Stimulated activated CD4-positive, alpha-beta T cell treated with anti-CD3 and anti-CD28 coated beads, Interleukin-15, amount 100 ng/mL, for 48 hours (primary cell): ENCODE measurements at places on chromosomes 6 and 20.

GRCh38 chr6:149026530-149026942 is 279.7 kb downstream of the UST start:
- peak; percentile 34 for DNase-seq

DNA sequence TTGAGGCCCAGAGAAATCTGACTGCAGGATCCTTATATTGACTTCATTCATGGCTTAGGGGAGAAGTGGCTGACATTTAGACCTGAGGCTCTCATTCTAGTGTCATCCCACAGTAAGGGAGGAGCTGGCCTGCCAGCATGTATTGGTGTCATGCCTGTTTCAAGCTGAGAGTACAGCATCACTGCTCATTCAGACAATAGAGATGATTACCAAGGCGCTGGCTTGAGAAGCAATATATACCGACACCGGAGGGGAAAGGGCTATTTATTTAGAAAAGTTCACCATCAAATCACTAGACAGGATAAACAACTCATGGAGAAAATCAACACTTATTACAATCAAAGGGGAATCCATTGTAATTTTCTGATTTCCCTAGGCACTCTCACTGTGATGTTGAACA is 84.4 kb upstream of the HDAC2 start:
- DNase-seq, result no peak

- DNase-seq, result no peak
Measured at GRCh38 chr6:107491760-107492660, 2.1 kb downstream of the SOBP start.

- no peak for DNase-seq
Measured at GRCh38 chr20:56839222-56839621, 210.1 kb downstream of the TFAP2C start.

GRCh38 chr6:151869345-151869744 is 61.9 kb downstream of the ESR1 start:
- no peak for DNase-seq

- no peak for DNase-seq
Measured at GRCh38 chr6:148274809-148275208, 67.8 kb upstream of the SASH1 start.

DNA sequence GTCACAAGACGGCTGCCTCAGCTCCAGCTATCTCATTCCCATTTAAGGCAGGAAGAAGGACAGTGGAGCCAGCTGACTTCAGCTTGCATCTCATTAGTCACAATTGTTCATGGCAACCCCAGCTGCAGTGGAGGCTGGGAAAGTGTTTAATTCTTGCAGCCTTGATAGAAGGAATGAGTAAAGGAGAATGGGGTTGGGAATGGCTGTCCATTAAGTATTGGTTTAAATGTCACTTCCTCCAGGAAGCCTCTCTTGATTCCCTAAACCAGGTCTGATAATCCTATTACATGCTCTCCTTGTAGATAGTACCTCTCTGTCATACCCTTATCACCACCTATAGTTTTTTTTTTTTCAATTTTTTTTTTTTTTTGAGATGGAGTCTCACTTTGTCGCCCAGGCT is 166.4 kb downstream of the TFAP2C start:
- no peak for DNase-seq

- no peak for DNase-seq
Measured at GRCh38 chr20:44405785-44406571, 50.5 kb downstream of the HNF4A start.

DNA sequence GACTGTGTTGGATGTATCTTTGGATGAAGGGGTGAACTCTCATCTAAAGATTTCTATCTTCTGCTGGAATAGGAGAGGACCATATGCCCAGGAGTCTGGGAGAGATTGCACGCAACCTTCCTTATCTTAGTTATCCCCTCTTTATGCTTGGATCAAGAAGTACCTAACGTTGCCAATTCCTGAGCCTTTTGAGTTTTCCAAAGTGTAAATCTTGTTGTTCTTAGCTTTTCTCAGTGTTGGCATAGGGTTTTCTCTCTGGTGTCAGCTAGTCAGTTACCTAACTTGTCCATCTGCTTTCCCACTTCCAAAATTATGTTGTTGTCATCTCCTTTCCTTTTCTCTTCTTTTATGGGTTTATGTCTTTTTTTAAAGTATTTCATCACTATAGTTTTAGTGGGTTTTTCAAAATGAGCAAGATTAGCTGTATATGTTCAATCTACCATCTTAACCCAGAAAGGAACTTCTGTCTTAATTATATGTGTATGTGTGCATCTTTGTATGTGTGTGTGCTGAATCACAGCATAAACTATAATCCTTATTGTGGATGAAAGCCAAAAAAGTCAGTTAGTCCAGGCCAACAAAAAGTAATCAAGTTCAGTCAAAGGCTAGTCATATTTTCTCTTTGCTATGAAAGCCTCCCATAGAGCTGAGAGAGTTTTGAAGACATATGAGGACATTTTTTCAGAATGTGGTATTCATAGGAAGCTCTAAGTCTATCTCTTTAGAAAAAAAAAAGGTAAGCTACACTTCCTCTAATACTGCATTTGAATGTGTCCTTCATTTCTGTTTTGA is 72.1 kb downstream of the KHDC1L start:
- DNase-seq, result no peak

GRCh38 chr20:19973961-19974629 is 43.1 kb upstream of the NAA20 start:
- no peak for DNase-seq

- no peak for DNase-seq
Measured at GRCh38 chr6:136118787-136119186, 131.3 kb downstream of the MTFR2 start.

GRCh38 chr6:107982486-107982885 is 24.5 kb upstream of the SEC63 start:
- DNase-seq, result no peak

DNA sequence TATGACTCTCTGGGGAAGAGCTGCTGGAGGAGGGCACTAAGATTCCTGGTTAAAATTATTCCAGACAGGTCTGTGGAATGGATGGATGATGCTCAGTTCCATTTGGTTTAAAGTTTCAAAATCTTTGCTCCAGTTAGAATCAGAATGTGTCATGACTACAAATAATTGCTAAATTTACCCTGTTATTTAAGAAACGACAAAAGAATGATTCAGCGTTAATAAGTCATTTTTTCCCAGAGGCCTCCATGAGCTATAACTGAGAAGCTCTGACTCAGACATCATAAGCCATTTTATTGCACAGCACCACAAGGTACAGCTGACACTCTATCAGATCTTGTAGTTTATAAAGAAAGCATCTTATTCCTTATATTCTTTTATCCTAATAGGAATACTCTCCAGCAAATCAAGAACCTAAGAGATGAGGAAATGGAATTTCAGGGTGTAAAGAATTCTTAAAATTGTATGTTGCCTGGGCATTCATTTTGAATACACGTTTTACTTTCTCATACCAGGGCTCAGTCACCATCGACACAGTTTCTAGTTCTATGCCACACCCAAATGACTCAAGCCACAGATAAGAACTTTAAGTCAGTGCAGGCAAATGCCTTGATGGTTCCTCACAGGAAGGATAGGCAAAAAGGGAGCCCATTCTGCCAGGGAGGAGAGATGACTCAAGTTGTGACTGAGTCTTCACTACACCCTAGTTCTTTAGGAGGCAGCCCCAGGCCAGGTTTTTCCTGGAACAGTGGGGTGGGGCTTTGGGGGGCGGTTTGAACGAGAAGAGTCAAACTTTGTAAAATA is 636.0 kb downstream of the MMUT start:
- DNase-seq, result no peak

- DNase-seq, result peak; percentile 11
Measured at GRCh38 chr6:143059663-143060353, 881 bp upstream of the AIG1 start.

DNA sequence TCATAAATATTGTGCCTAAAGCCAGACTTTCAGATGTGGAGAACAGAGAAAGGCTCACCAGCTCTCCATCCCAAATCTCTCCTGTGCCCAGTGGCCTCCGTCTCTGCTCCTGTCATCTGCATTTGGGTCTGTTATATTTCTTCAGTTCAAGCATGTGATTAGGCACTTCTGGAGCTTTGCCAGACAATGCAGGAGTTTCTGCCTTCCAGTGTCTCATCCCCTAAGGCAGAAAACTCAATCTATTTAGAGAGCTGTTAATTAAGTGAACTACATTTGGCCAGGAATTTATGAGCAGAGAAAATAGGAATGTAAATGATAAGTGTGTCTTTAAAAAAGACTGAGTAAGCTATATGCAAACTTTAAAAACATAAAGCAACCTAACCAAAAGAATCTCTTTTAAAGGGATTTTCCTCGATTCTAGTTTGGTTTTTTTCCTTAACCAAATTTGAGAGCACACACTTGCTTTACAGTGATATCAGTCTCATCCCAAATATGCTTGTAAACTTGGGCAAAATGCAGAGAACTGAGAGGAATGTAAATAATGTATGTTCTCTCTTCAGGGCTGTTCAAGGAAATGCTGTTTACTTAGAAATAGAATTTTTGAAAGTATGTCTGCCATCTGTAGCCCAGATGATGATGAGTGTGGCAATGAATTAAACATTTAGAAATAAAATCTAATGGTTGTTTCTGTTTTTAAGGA is 113.9 kb downstream of the ELOVL4 start:
- DNase-seq, result no peak

DNA sequence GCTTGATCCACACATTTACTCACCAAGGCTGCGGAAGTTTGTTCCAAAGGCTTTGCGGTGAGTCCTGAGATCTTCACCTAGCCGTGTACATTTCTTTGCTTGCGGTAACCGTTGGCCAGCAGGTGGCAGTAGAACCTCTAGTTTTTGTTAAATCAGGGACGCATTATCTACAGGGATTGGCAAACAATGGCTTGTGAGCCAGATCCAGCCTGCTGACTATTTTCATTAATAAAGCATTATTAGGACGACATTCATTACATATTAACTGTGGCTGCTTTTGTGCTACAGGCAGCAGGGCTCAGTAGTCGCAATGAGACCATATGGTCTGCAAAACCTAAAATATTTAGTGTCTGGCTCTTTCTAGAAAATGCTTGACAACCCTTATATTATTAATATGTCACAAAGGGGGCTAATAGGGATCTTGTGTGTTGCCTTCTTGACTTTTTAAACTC is 174.1 kb downstream of the DOK5 start:
- DNase-seq, result peak; percentile 56

- no peak for DNase-seq
Measured at GRCh38 chr6:99612551-99613408, 6.1 kb downstream of the PRDM13 start.

DNA sequence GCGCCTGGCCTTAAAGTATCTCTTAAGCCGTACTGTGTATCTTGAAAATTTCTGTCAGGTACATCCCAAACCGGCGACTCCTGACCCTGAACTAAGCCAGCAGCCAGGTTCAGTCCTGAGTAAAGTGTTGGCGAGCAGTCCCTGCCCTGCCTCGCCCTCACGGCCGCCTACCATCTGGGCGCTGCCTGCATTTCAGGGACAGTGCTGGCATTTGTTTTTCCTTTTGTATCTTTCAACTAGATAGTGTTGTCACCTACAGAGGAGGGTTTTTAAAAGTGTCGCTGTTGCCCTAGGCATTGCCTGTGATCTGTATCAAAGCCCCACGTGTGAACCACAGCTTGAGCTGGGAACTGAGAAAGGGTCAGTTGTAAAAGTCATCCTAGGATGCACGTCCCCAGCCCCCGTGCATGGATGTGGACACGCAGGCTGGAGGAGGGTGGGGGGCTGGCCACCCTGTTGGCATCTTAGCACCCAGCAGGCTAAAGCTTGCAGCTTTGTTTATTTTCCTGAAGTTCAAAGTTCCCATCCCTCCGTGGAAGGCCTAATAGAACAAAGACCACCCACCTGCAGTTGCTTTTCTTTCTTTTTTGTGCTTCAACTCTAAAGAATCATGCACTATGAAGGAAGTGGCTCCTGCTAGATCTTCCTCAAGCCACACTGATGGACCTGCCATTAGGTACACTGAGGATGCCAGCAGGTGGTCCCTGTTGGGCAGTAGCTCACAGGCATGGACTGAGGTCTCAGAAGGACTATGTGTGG is 136.8 kb downstream of the ZDHHC14 start:
- DNase-seq, result no peak

DNA sequence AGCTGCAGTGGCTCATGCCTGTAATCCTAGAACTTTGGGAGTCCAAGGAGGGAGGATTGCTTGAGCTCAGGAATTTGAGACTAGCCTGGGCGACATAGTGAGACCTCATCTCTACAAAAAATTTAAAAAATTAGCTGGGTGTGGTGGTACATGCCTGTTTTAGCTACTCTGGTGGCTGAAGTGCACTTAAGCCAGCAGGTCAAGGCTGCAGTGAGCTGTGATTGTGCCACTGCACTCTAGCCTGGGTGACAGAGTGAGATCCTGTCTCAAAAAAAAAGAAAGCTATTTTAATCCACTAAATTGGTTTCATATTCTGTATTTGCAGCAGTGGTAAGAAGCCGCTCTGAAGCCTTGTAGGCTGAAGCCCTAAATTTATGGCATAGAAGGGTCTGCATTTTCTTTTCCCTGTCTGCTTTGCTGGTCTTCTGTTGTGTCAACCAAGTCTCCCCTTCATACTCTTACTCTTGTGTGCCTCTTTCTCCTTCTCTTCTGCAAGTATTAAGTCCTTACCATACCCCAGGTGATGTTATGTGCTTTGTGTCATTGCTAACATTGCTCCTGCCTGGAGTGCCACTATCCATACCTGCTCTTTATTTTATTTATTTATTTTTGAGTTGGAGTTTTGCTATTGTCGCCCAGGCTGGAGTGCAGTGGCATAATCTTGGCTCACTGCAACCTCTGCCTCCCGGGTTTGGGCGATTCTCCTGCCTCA is 70.9 kb downstream of the MYO6 start:
- no peak for DNase-seq

GRCh38 chr20:13264907-13265306 is 43.8 kb downstream of the ISM1 start:
- DNase-seq, result no peak

DNA sequence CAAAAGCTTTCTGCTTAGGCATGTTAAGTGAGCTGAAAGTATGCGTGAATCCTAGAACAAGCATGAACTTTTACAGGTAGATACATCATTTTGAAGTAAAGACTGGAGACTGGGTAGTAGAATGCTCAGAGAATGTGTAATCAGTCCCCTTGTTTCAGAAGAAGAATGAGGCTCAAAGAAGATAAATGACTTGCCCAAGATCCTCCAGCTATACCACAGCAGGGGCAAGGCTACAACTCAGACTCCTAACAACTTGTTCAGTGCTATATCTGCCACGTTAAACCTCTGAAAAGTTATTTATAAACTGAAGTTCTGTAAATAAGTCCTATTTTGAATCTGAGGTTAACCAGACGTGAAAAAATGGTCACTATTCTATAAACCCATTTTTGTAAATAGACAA is 2.9 kb downstream of the RIPOR2 start:
- no peak for DNase-seq

DNA sequence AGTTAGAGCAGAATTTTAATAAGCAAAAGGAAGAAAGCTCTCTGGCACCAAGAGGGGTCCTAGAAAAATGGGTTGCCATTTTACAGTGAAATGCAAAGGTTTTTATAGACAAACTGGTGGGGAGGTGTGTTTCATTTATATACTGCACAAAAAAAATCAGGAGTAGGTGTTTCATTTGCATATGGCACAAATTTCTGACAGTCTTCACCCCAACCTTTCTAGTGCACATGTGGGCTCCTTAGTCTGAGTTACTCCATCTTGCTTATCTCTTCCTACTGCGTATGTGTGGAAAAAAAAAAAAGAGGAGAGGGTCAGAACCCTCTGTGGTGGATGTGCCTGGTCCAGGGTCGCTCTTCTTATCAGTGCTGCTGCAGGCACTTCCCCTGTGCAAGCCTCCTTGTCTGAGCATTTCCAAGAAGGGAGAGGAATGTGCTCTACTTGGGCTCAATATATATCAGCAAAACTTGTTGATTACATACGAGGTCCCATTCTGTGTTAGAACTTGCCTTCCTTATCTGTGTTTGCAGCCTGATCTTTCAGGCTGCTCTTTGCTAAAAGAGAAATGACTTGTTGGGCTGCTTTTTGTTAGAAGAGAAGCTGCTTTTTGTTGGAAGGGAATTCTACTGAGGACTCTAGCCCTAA is 59.0 kb upstream of the MRAP2 start:
- DNase-seq, result no peak

GRCh38 chr6:25477006-25477590 is 174.9 kb upstream of the SCGN start:
- DNase-seq, result no peak
